Fibroblast of skin of right quadriceps (primary cell): ENCODE measurements at places on chromosomes 5 and 9.

DNA sequence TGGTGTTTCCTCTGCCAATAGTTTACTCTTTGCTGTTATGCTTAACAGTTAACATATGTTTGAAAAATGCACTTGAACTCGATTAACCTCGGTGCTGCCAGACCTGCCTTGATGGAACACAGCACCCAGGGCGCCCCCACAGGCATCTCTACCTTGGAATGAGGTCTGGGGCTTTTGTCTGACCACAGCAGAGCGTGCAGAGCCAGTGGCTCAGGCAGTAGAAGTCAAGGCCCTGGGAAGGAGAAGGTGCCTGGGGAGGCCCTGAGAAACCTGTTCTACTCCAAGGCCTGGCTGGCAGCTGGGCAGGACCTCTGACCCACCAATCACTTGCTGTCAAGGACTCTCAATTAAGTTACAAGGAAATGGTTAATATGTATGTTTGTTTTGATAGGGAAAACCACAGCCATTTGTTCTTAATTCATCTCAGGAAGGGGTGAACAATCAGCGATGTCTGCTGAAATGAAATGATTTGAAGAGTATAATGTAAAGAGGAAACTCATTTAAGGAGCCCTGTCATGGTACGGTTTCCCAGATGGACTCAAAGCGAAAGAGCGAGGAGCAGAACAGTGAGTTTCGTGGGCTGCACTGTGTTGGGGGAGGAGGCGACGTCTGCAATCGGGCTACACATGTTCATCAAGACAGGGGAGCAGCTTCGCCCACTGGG is 21.9 kb downstream of the MACROH2A1 start:
- peak; percentile 50 for DNase-seq

GRCh38 chr5:77319117-77319804 is 108.8 kb downstream of the PDE8B start:
- no peak for DNase-seq

- DNase-seq, result no peak
Measured at GRCh38 chr9:131116281-131117120, 8.9 kb upstream of the NUP214 start.

DNA sequence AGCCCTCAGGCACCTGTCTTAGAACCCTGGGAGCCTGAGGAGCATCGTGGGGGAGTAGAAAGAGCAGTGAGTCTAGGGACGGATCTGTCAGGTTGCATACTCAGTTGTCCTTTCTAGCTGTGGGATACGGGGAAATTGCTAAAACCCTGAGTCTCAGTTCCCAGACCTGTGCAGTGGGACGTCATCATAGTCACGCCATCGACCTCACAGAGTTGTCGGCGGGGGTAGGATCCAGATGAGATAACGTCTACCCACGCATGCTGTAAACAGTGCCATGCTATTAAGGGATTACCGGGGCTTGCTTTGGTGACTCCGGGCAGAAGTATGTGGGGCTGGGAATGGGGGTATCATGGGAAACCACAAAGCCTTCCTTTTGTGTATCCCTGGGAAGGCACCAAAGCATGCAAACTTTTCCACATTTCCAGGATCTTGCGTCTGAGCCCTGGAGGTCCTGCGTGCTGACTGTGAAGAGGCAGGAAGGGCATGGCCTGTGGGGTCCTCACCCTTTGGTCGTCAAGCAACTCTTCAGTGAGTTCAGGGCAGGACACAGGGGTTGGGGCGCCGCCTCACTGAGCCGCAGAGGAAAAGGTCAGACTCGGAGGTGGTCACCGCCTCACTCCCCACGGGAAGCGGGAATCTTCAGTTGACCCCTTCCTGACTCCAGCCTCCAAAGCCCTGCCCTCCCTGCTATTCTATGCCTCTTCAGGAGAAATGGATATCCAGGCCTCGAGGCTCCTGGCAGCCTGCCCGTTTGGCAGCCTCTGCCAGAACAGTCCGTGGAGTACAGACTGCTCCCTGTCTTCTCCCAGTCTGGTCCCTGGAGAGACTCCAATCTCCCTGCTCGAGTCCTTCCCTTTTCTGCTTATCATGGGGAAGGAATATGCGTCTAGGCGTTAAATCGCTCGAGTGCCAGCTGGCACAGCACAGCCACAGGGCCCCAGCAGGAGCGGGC is 186.8 kb upstream of the KLF9 start:
- DNase-seq, result peak; percentile 98

DNA sequence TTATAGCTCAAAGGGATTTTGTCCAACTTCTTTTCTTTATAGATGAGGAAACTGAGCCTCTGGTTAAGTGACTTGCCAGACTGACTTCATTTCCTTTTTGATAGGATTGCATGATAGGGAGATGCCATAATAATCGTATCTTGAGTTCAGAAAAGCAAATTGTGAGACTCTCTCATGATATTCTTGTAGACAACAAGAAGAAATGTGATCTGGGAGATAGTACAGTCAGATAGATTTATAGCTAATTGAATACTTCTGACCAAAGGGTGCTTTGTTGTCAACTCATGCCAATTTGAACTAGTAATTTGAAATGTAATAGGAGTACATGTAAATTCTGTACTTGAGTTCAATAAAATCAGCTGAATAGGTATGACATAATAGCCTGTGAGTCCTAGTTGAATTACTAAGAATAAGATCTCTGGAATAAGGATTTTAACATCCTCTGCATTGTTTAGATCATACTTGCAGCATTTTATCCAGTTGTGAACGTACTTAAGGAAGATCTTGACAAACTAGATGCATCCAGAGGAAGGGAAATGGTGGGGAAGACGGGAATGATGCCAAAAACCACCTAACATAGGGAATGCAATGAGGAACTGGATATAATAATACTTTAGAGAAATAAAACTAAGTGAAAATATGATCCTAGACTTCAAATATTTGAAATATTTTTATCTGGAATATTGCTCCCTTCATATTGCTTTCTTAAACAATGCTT is 25.5 kb downstream of the CWC27 start:
- DNase-seq, result no peak

DNA sequence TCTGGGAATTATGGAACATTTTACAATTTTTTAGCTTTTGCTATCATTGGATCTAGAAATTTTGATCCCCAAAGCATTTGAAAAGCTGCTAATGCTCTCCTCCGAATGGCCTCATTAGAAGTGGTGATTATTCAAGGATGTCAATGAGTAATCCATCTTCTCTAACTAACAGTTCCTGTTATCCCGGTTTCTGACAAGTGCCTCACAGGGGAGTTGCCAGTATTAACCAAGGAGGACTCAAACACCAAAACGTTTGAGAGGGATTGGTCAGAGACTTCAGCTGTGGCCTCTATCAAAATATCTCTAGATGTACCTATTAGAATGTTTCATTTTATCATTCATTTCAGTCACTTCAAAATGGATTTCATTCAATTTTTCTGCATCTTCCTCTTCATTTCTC is 208.3 kb upstream of the ITGA1 start:
- DNase-seq, result no peak

GRCh38 chr5:2901096-2901495 is 149.6 kb upstream of the IRX2 start:
- DNase-seq, result no peak

GRCh38 chr9:26637101-26637500 is 255.5 kb downstream of the CAAP1 start:
- DNase-seq, result no peak

DNA sequence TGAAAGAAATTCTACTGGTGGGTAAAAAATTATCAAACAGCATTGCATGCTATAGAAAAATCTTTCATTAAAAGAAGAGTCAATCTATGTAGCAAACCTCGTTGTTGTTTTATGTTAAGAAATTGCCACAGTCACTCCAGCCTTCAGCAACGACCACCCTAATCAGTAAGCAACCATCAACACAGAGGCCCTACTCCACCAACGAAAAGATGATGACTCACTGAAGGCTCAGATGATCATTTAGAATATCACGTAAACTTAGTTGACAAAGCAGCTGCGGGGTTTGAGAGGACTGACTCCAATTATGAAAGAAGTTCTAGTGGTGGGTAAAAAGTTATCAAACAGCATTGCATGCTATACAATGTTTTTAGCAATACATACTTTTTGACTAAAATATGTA is 242.6 kb downstream of the DRD1 start:
- DNase-seq, result no peak

- peak; percentile 4 for DNase-seq
Measured at GRCh38 chr5:80406980-80407734, 707 bp upstream of the ZFYVE16 start.

- no peak for DNase-seq
Measured at GRCh38 chr9:79264041-79264440, 307.7 kb upstream of the TLE4 start.

DNA sequence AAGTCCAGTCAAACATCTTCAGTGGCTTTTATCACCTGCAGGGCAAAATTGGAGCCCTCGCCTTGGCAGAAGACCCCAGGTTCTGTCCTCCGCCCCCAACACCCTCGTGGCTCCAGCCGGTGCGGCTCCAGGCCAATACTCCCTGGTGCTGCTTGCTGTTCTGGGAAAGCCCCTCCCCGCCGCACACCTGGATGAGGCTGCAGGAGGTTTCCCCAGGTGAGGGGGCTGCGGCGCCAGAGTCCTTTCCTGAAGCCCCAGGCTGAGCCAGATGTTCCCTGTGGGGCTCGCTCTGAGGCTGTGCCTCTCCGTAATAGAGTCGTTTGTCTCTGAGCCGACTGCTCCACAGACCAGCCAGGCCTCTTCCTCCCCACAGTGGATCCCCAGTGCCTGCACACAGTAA is 375.4 kb upstream of the IRX1 start:
- DNase-seq, result no peak

GRCh38 chr9:35518225-35518821 is 28.4 kb downstream of the RUSC2 start:
- peak; percentile 97 for DNase-seq

DNA sequence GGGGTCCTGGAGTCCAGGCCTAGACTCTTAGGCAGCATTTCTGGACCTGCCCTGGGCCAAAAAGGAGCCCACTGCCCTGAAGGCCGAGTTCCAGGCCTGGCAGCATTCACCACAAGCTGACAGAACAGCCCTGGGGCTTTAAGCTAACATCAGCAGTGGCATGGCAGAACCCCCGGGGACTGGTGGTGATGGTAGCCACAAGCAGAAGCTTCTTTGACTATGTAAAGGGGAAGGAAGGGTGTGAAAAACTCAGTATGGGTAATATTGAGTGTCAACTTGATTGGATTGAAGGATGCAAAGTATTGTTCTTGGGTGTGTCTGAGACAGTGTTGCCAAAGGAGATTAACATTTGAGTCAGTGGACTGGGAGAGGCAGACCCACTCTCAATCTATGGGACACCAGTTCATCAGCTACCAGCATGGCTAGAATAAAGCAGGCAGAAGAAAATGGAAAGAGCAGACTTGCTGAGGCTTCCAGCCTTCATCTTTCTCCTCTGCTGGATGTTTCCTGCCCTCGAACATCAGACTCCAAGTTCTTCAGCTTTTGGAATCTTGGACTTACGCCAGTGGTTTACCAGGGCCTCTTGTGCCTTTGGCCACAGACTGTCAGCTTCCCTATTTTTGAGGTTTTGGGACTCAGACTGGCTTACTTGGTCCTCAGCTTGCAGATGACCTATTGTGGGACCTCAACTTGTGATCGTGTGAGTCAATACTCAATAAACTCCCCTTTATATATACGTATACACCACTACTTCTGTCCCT is 661.0 kb upstream of the C9orf72 start:
- peak; percentile 61 for DNase-seq

DNA sequence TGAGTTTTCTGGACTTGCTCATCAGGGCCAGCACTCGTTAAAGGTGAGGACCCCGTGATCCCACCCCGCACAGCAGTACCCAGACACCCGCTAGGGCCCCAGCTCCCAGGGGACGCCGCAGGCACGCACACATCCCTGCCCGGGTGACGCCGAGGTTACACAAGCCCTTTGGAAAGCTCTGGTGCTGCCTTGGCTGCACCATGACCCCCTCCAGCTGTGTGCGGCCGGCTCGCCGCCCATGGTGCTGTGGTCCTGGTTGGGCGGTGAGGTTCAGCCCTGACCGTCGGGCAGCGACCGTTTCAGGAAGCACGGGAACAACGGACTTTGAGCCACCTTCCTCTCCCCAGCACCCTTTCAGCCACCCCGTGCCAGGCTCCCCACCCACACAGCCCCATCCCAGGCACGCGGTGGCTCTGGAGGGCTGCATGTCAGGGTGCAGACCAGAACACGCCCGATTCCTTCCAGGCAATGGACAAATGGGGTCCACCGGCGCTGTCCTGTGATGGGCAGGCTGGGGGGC is 7.5 kb upstream of the SLC12A7 start:
- DNase-seq, result no peak
